Activated CD4-positive, alpha-beta T cell treated with anti-CD3 and anti-CD28 coated beads for 24 hours (primary cell): ENCODE measurements at places on chromosomes 3 and 15.

DNA sequence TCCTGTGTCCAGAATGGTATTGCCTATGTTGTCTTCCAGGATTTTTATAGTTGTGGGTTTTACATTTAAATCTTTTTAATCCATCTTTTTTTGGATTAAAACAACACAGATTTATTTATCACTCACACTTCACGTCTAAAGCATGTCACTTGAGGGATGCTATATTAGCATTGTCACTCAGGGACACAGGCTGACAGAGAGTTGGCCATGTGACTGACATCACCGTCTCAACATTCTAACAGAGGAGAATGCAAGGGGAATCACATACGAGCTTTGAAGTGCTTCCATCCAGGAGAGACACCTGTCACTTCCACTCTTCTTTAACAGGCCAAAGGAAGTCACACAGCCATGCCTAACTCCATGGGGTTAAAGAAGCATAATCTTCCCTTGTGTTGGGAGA is 204.6 kb upstream of the AZI2 start:
- DNase-seq: no peak

DNA sequence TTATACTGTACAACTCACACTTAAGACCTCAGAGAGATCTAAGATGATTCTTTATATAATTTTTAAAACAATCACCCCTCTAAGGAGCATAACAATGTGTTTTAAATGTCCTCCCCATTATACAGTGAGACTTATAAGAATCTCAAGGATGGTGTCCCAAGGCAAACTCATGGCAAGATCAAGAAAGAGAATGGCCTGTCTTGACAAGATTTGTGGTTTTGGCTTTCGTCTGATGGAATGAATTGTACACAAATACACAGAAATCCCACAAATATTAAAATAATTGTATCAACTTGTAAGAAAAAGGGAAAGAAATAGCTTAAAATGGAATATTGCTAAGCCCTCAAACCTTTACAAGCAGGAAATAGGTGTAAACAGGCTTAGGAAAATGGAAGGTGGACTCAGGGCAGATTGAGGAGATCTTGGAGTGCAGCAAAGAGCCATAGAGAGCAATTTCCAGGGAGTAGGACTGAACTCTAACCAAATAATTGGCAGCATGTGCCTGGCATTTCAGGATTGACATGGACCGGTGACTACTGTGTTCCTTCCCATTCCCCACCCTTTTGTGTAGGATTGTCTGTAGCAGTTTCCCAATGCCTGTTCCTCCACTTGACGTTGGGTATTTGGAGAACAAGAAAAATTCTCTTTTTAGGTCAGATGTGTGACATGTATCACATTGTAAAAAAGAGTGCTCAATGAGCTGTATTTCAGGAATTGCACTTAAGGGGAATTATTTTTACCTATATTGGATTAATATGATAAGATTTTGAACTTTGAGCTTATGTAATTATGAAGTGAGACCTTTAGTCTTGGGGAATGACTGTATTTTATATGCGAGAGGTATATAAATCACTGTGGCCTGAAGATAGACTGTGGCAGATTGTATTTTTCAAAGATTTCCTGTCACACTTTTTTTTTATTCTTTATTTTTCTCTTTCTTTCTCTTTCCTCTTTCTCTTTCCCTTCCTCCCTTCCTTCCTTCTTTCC is 317.8 kb upstream of the SLITRK3 start:
- DNase-seq: no peak

GRCh38 chr15:68335655-68336054 is 58.1 kb downstream of the FEM1B start:
- no peak for DNase-seq

DNA sequence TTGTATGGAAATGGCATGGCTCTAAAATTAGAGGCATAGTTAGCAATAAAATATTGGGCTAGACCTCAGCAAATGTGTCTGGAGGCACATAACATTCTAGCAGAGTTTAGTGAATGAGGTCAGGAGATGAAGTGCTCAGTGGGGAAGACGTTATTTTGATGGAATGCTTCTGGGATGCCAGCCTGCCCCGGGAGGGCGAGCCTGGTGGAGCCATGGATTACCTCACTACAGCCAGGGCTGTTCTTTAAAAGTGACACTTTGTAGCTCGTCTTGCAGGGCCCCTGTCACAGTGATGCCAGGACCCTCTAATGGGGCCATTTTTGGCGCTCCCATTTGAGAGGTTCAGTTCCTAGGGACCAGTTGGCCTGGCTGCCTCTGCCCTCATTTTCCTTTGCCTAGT is 48.5 kb downstream of the PXYLP1 start:
- DNase-seq: no peak

DNA sequence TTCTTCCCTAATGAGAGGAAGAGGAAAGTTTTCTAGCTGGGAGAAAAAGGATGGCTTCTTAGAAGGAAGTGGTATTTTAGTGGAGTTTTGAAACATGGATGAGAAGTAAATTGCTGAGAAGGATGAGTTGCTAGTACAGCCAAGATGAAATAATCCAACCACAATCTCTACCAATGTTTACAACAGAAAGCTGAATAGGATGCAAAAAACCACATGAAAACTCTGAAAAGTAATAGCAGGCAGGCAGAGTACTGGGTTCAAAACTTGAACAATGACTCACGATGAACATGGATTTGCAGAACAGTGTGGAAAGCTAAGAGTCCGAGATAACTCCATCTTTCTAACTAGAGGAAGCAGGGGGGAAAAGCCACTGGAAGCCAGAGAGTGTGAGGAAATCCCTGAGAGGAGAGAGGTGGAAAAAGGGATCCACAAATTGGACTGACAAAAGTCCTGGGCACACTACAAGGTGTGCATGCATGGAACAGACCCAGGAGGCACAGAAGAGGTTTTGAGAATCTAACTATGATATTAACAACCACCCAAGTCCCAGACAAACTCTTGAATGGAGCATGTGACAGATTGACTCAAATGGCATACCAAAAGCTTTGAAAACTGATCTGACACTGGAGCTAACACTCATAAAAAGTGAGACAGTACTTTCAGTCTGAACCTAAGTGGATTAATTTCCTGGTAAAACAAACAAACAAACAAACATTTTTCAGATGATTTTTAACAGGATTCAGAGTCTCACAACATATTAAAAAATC is 76.7 kb downstream of the ST6GAL1 start:
- no peak for DNase-seq

DNA sequence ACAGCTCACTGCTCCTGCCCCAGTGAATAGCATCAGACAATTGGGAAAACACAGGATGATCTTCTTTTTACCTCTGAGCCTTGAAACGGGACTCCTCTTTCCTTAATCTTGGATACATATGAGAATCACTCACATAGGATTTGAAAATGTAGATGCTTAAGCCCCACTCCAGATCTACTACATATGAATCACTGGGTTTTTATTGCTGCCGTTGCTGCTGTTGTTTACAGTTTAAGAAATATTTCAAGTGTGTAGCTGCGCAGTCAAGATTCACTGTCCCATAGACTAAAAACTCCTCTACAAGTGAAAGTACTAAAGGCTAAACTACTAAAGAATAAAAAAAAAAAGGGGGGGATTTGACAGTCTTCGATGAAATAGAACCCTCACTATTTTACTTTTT is 765.9 kb downstream of the NTRK3 start:
- no peak for DNase-seq

GRCh38 chr15:65115086-65115485 is at the start of gene UBAP1L:
UBAP1L (minus strand) TSS chr15:65115200; CDS start chr15:65106215, 8,985 bp downstream.
- DNase-seq: no peak

DNA sequence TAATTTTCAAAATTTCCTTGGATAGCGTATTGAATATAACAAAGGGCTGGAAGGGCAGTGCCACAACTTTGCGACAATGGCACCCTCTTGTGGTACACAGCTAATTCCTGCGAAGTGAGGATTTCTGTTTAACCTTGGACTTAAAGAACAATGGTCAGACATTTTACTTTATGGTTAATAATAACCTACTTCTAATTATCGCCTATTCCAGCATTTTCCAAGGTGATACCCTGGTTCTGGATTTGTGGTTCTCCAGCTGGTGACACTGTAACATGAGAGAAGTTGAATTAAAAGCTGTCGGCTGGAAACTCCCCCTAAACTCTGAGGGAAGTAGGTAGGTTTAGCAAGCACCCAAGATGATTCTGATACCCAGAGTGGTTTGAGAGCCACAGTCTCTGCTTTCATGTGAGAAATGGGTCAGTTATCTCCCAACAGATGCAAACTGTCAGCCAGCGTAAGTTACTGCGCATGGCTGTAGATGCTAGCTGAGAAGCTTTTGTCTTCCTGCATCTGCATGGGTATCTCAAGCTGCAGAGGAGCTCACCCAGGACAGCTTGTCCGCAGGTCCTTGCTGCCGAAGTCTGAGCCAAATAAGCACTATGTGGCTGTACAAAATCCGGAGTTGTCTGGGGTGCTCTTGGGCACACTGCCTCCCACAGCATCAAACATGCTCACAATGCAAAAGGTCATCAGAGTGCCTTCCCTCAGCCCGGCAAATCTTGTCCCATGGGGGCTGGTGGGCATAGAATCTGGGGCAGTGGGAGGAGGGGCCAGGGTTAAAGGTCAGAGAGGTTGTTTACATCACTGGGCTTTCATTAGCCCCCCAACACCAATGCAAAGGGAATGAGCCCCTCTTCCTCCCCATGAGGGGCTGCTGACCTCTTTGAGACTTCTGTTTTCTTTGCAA is 6.6 kb upstream of the CHSY1 start:
- peak; percentile 22 for DNase-seq

DNA sequence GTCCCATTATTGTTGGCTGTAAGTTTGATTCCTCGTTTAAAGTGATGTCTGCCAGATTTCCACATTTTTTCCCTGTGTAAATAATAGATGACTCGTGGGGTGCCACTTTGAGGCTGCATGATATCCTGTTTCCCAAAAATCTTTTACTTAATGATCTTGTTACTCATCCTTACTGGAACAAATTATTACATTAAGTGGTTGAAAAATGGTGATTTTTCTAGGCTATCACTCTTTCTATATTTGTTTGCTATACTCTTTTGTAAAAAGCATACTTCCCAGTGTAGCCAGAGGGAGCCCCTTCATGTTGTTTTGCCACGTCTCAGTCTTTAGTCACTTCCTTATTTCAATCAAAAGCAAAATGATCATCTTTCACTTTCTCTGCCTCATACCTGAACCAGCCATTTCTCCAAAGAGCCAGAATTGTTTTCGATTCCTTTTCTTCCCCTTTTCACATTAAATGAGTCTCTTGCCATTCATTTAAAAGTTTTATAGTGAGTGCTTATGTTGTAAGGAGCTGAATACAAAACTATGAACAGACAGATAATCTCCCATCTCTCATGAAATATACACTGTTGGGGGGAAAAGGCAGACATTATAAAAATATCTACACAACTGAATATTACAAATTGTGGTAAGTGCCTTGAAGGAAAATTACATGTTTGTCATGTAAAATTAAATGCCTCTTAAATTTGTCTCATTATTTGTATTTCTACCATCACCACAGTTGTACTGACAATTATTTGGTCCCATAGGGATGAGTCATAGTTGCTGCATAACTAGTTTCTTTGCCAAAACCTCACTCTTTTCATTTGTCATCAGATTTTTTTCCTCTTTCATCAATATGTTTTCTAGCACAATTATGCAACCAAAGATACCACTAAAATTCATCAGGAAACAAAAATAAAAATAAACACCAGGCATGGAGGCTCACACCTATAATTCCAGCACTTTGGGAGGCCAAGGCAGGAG is 41.5 kb downstream of the ADGRG7 start:
- DNase-seq: no peak

DNA sequence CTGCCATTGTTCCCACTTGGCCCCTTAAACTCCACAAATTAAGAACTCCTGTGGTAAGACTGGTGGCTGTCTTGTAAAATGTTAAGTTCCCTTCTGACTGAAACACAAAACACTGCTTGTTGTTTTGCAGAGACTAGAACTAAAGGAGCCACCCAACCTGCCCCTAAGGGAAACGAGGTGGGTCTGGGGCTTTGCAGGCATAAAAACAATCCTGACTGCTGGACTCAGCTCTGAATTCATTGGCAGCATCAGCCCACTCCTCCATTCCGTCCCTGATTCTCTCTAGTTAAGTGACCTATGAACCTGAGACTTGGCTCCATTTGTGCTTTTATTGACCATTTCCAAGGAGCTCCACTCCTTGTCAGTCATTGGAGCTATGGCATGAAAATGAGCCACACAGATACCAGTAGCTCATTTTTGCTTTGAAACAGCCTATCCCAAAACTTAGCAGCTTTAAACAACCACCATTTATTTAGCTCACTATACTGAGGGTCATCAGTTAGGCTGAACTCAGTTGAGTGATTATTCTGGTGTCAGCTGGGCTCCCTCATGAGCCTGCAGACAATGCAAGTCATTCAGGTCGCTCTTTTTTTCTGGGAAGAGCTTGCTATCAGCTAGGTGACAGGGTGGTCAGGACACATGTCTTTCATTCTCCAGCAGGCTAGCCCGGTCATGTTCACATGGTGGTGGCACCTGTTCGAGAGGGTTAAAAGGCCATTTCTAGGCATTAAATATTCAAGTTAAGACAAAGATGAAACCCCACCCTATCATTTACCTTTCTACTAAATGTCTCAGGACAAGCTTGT is 175.1 kb upstream of the CTNNB1 start:
- DNase-seq: no peak

- DNase-seq: no peak
These were observed 177.5 kb downstream of the PGPEP1L start for GRCh38 chr15:98830034-98830634.

DNA sequence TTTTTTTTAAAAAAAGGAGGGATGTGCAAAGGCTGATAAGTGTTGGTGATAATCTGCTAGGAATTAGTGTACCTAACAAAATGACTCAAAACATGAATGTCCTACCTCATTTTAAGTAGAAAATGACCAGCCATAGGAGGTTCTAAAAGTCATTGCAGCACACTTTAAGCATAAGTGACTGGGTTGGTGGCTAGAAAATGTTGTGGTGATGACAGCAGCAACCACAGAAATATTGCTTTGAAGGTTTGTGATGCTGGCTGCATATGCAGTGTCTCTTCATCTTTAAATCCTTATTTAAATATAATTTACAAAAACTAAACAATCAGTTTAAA is 55.2 kb downstream of the CMSS1 start:
- no peak for DNase-seq

GRCh38 chr3:38067508-38068233 is 28.7 kb downstream of the DLEC1 start:
- no peak for DNase-seq

DNA sequence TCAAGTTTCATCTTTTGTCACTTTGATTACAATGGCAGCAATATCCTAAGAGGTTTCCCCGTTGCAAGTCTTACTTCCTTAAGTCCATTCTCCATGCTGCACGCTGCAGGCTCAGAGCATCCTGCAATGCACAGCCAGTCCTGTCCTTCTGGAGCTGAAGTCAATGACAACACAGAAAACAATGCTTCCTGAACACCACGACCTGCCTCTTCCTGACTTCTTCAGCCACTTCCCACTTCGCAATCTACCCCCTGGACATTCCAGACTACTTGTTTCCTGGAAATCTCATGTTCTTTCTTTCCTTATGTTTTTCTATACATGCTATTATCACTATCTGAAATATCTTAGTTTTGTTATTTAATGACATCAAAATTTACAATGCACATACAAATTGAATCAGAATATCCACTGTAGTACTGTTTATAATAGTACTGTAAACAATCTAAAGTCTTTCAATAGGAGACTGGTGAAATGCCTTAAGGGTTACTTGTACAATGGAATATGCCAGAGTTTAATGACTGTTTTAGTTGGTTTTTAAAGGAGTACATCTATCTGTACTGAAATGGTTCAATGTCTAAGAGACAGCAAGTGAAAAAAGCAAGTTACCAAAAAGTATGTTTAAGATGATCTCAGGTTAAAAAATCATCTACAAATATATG is 113.7 kb upstream of the PRTG start:
- no peak for DNase-seq

GRCh38 chr15:91912336-91912735 is 58.8 kb downstream of the SLCO3A1 start:
- DNase-seq: no peak

GRCh38 chr3:16546186-16547010 is 32.9 kb upstream of the RFTN1 start:
- DNase-seq: no peak
